Activated T-cell treated with anti-CD3 and anti-CD28 coated beads, Interleukin-2, amount 50 U/mL, for 4 hours (primary cell): ENCODE measurements at places on chromosomes 6 and 20. TPM values are rescaled to one million over a fixed set of nuclear protein-coding genes. Genes with fewer than 3 reads are reported as not detected.

Gene MACROD2
- not detected for total RNA-seq

DNA sequence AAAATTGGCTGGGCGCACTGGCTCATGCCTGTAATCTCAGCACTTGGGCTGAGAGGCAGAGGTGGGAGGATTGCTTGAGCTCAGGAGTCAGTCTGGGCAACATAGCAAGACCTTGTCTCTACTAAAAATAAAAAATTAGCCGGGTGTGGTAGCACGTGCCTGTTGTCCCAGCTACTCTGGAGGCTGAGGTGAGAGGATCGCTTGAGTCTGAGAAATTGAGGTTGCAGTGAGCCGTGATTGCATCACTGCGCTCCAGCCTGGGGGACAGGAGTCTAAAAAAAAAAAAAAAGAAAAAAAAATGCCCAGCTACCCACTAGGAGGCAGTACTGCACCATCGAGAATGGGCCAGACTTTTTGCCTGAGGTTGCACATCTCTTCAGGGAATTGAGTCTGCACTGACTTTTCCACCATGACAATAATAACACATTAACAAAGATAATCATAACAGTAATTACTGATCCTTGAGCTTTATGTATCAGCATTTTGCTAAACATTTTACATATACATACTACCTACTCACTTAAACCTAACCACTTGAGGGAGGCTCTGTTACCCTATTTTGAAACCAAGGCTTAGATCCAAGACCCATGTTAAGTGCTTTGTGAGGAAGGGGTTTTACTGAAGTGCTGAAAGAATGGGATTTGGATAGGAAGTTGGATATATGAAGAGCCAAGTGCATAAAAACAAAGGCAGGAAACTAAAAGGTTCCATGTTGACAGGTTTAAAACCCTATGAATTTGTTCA, 21.0 kb downstream of the SRSF3 start:
- DNase-seq = peak; percentile 30

Gene FILIP1
- total RNA-seq = not detected

GRCh38 chr6:47817749-47818148, 35.9 kb downstream of the OPN5 start:
- no peak for DNase-seq

DNA sequence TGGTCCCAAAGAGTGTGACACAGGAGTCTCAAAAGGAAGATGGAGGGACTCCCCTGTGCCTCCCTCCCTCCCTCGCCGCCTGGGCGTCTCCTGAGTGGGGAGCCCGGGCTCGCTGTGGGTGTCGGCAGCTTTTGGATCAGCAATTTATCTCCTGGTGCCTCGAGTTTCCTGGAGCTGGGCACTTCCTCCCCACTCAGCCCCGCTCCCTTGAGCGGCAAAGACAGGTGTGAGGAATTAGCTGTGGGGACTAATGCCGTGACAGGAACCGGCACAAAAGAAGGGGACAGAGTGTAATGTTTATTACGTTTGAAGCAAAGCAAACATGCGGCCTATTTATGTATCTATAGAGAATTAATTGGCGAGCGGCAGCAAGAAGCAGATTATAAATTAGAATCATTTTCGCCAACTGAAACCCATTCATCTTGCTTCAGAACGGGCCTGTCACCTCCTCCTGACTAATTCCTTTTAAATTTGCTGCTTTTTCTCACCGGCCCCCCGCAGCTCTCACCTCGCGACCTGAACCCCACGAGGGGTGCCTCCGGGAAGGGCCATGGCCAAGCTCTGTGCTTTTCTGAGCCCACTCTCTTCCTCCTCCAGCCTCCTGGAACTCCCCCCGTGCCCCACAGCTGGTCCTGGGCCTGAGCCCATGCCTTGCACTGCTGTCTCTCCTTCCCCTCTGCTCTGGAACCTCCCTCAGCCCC, 8.8 kb upstream of the CDH22 start:
- no peak for DNase-seq

Gene SLC32A1
- not detected for total RNA-seq

DNA sequence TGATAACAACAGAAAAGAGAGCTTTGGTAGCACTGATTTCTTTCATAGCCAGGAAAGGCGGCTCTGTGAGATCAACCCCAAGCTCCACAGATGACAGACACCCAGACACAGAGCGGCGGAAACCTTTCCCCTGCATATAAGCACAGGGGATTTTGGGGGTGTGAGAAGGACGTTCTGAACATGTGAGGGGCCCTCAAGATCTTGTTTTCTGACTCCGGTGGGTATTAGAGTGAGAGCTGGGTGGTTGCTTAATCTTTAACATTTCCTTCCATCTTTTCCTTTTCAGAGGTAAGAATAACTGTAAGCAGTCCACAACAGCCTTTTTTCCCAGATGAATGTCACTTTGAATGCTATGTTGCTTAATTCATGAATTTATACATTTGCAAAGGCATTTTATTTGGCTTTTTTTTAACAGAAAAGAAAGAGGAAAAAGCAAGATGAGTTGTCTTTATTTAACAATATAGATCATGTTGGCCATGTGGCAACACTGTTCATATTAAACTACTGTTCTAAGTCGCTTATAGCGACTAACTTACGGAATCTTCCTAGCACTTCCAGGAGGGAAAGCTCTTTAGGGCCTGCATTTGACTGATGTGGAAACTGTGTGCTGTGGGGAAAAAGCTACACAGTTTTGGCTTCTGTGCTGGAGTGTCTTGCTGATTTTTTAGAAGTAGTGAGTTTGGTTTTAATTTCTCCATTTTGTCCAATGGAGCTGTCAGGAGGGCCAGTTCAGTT, 80.5 kb upstream of the NAA20 start:
- DNase-seq = no peak

DNA sequence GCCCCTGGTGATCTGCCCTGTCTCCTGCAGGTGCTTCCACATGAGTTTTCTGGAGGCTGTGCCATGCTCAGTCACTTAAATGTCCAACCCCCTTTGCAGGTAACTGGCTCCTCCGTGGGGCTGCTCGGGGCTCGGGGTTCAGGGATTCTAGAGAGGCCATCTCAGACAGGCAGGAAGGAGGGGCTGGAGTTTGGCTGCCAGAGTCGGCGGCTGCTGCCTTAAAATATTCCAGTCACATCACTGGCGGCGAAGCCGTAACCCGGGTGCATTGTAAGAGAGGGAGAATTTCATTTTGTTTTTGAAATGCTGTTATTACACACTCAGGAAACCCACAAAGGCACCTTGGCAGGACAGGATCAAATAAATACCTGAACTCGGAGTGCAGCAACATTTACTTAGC, 212.9 kb upstream of the PMEPA1 start:
- DNase-seq = no peak

DNA sequence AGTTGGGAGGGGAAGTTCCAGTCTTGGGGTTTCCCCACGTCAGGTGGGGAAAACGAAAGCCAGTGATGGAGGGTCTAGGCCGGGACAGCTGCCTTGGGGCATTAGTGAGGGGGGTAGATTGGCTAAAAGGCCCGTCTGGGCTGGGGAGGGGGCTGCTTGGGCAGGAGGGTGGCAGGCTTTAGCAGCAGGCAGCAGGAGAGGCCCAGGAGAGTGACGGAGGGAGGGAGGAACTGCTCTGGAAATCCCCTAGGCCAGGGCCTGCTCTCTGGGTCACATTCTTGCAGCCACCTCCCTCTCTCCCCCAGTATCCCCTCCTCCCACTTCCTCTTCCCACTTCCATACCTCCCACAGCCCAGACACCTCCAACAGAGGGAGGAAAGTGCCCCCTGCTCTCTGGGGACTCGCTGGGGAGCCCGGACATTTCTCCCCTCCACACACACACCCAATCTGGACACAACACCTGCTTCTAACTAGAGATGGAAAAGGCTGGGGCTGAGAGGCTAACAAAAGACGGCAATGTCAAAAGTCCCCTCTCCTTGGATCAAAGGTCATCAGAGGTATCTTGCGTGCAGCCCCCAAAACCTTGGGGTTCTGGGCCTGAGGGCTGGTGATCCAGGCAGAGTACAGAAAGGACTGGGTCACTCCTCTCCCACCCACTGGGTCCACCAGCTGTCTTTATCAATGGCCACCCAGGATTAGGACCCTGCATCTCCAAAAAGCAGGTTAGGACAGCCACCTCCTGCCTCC, 1.8 kb downstream of the NFKBIE start:
- peak; percentile 14 for DNase-seq

Gene ZNF341
- total RNA-seq = 6.0 TPM

GRCh38 chr20:8318965-8319625, 187.0 kb downstream of the PLCB1 start:
- no peak for DNase-seq

DNA sequence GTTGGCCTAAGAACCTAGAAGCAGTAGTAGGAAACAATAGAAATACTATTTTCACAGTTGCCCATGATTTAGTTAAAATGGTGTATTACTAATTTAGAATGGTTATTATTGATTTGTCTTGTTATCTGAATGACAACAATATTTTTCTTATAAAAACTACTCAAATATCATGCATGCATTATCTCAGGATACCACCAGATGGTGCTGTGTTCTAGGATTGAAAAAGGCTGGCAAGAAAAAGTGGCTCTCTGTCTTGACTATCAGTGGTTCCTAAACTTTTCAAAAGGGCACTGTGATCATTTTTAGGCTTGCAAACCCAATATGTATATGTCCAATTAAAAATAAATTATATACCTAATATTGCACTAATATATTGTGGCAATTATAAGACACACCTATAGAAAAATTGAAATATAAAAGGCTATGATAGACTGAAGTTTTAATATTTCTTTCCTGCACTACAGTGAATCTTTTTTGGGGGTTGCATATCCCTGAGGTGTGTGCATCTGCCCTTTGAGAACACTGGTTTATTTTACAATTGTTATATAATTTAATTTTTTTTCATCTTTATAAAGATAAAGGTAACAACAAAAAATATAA, 131.7 kb upstream of the MLIP start:
- DNase-seq = no peak

Gene CLVS2
- total RNA-seq = not detected

DNA sequence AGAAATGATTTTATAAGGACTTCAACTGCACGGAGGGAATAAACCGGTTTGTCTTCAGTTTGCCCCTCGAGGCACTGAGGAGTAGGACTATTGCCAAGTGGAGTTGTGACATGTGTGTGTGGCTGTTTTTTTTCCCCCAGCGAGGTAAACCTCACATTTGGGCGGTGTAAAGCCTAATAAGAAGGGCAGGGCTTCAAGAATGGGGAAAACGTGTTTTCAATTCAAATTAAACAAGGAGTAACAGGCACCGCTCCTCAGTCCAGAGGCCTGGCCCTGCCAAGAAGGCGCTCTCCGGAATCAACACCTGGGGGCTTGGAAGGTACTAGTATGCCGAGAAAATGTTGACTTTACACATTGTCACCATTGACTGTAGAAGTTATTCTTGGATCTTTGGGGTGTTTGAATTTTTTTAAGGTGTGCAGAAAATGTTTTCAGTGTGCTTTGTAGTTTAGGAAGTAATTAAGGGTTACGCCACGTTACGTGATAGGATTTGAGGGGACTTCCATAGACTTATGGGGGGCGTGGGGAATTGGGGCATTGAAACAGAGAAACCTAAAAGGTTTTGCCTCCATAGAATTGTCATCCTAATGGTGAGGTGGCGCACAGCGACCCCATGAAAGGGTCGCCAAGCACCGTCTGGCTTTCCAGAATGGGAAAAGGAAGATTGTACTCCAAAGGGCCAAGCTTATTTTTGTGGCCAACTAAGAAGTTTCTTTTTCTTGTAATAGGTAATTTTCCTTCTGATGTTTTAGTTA, 791 bp downstream of the ADGRG6 start:
- DNase-seq = no peak

DNA sequence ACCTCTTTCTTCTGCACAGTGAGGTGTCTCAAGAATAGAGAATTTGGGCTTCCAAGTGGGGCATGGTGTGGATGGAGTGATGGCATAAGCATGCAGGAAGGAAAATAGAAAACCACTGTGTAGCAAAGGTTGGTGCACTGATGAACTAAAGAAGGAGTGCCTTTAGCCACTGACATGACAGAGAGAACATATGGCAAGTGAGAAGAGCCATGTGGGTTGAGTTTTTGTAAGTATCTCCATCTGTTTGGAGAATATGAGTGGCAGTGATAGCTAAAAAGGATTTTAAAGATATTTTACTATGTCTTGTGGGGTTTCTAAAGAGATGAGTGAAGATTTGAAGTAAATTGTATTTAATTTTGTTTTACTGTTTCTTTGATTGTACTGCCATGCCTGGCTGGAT, 160.5 kb upstream of the GRIK2 start:
- DNase-seq = no peak

- no peak for DNase-seq
Observed at GRCh38 chr6:139686308-139686707, 311.9 kb upstream of the CITED2 start.

Gene CGA
- not detected for total RNA-seq

DNA sequence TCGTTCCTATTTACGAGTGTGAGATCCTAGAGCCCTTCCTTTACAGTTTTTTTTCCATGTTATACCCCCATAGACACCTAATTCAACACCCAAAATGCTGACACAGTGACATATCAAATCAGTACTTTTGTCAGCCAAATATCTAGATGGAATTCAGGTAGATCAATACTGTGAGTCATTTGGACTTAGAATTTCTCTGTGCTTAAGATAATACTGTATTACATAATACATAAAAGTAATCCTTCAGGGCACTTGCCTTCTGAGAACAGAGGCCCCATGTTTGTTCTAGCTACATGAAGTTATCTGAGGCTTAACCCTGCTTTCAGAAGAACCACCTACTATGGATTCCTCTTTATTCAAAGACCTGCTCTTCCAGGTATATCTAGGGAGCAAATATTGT, 623.1 kb downstream of the PHF3 start:
- no peak for DNase-seq

Gene IL17A
- 3.9 TPM for total RNA-seq

DNA sequence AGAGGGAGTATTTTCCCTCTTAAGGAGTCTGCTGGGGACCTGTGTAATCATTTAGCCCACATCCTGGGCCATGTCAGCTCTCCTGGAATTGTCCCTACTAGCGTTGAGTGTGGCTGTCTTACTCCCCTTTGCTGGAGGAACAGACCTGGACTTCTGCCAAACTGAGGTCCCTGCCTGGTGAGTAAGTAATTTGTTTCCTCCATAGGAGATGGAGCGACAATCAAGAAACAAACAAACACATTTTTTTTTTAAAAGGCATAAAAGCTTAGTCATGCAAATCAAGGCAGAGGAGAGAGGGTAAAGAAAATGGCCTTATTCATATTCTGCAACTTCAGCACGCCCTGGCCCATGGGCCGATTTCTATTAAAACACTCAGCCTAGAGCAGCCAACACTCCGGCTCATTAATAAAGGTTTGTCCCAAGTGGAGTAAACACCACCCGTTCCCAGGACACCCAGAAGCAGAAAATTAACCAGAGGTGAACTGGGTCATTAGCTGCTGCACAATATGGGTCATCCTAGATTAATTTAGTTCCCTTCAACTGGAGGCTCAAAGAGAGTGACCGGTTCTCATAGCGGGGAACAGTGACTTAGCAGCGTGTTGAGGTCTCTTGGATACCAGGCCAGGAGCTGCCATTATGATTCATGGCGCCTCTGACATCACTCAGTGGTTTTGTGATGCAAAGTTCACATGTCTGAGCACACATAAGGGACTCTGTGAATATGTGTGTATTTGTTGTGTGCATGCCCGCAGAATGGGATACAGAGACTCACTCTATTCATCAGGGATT, 165.0 kb upstream of the SULF2 start:
- no peak for DNase-seq

- no peak for DNase-seq
Observed at GRCh38 chr6:20876561-20876960, 342.3 kb downstream of the CDKAL1 start.

Gene DTD1
- 50.7 TPM for total RNA-seq
